Uterus (tissue), 4 donors: ENCODE measurements at places on chromosomes 13 and 19. TPM values are rescaled to one million over a fixed set of nuclear protein-coding genes. Genes with fewer than 3 reads are reported as not detected.
A peak's percentile ranks its signal among the peaks of the same experiment; 100 is the strongest.

- DNase-seq = peak; percentile 50
Observed at GRCh38 chr13:110538632-110539031, 22.9 kb downstream of the RAB20 start.

- DNase-seq = no peak
Observed at GRCh38 chr19:16094360-16095070, 17.2 kb upstream of the RAB8A start.

DNA sequence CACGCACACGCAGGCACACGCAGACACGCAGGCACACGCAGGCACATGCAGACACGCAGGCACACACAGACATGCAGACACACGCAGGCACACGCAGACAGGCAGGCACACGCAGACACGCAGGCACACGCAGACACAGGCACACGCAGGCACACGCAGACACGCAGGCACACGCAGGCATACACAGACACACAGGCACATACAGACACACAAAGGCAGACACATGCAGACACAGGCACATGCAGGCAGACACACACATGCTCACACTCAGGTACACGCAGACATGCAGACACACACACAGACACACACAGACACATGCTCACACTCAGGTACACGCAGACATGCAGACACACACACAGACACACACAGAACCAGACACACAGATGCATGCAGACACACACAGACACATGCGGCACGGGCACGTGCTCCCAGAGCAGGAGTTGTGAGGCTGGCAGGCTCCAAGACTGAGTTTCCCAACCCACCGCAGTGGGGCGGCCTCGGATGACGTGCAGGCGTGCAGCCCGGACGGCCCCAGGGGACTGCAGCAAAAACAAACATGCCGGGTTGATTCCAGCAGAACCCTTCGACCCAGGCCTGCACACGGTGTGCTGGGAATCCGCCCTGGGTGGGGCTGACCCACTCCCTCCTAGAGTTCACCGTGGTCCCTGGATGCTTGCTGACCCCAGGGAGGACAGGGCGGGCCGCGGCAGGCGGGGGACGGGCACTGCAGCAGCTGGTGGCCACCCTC lies 100.0 kb downstream of the GADD45B start:
- peak; percentile 80 for DNase-seq

- no peak for DNase-seq
Observed at GRCh38 chr13:82698383-82698782, 1183.9 kb downstream of the SLITRK1 start.

DNA sequence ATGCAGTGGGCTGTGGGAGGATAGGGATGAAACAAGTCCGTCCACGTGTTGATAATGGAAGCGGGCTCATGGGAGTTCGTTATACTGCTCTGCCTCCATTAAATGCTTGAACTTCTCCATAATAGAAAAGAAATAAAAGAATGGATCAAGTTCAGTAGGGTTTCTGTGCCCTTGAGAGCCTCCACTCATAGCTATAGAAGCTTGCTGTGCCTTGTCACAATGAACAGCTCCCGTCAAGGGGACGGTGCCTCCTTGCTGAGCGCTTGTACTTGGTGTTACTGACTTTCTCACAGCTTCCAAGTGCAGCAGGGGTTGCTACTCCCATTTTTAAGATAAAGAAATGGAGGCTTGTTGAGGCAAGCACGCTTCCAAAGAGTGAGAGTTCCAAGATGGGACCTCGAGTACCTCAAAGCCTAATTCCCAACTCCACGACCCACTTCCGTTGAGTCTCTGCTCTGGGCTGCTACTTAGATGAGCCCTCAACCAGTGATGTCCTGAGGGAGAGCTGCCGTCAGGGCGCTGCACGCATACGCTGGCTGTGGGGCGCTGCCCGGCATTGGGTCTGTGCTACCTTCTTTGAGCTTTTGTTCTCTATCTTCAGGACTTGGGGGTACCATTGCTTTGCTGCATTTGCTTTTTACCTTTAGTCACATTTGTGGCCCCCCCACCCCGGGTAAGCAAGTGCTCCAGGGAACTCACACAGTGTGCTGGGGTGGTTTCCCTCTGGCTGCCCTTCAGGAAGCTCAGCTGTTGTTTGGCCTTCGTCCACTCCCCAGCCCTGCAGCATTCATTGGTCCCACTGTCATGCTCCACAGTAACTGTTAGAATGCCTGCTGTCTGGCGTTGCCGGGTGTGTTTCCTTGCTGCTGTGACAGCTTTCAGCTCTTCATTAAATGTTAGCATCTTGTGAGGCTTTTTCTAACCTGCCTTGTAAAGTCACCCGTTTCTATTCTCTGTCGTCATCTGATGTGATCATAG lies 9.5 kb downstream of the SNRNP70 start:
- no peak for DNase-seq

DNA sequence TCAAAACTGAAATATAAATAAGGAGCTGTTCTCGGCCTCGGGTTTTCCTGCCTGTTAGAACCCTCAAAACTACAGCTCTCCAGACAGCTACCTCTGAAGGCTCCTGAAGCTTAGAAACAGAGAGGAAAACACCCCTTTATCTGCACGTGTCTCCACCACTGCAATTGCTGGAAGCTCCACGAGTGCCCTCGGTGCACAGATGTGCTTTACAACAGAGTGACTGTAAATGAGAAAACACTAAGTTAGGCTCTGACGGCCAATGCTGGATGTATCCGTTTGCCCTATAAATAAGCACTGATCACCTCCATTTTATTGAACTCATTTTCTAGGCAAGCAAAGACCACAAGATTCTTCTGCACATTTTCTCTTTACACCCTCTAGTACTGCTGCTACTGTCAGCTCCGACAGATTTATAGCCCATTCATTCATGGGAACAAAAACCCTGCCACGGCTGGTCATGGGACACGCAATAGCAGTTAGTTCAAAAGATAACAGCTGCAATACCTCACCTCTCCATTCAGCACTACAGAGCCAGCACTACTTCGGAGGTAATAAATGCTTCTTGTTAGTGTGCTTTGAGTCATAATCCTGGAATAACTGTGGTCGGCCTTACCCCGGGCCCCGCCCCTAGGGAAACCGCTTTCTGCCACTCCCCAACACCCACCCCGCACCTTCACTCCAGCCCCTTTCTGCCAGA lies 241.1 kb upstream of the ZNF507 start:
- peak; percentile 39 for DNase-seq

Gene FLT1
- total RNA-seq = 95.3 TPM

Gene DACT3
- total RNA-seq = 38.0 TPM
